ENCODE measurements at places on chromosomes 11 and 22.

GRCh38 chr11:88552379-88553062, 215.0 kb upstream of the CTSC start:
- DNase-seq = peak; percentile 24

- DNase-seq = no peak
Observed at GRCh38 chr22:20229916-20230775, 38.0 kb downstream of the RTN4R start.

DNA sequence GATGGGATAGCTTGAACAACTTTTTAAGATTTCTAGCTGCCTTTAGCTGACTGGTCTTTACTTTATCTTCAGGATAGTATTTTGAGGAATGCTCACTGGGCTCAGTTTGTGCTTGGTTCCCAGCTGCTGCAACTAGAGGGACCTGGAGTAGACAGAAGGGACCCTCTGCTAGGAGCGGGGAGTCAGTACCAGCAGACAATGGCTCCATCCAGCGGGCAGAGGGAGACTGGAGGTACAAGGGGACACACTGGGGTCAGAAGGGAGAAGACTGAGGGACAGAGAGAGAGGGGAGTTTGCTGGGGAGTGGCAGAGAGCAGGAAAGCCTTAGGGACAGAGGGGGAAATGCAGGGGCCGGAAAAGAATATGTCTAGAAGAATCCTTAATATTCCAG, 22.0 kb upstream of the ACER3 start:
- DNase-seq = no peak

DNA sequence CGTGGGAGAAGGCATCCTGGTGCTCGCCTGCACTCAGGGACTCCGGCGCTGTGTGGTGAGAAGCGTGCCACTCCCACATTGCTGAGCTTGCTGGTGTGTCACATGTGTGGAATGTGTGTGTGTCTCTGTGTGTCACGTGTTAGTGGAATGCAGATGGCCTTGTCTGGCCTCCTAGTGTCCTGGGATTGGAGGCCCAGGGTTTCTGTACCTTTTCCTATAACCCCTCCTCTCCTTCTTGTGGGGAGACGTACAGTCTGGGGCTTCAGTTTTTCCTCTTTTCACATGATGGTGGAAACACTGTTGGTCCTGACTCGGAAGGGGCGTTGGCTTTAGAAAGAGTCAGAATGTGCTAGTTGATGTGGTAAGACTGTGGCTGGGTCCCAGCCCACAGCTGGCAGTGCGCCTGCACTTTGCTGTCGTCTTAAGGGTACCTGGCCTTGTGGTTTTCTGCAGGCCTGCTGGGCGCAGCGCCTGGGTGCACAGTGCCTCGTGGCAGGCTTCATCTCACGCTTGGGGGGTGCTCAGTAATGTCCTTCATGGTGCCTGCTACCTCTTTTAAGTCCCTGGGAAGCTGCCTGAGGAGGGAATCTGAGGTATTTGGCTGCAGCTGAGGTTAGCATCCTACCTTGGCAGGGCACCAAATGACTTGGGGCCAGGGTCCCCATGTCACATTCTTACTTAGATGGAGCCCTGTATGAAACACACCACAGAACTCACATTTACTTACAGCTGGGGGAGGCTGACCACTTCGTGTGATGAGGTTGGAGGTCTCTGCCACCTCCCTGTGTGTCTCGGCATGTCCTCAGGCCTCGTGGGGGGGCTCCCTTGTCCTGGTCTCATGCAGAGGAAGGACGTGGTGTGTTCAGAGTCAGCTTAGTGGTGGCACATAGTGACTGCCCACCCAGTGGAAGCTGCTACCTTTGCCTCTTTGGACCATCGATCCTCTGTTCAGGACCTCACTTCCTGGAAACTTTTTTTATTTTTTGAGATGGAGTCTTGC, 61.9 kb downstream of the MED15 start:
- peak; percentile 88 for DNase-seq

GRCh38 chr22:46734830-46735453, 3.1 kb downstream of the CERK start:
- DNase-seq = peak; percentile 56

GRCh38 chr11:29129844-29130243, 887.0 kb downstream of the KCNA4 start:
- DNase-seq = no peak

DNA sequence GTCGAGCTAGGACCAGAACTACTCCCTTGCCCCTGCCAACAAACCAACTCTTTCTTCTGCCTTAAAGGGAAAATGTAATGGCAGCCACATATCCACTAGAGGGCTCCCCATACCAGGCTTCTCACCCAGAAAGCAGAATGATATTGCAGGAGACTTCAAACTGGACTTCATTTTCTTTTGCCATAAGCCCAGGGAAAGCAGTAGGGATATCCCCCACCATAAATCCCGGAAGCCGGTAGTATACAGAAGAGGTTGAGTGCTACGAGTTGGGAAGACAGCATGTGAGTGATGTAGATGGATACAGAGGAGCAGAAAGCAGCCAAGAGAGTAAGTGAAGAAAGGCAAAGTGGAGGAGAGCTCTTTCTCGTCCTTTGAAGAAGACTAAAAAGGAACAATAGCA, 12.1 kb downstream of the PLAAT5 start:
- DNase-seq = peak; percentile 35

- DNase-seq = no peak
Observed at GRCh38 chr22:35334004-35334403, 34.3 kb downstream of the TOM1 start.

GRCh38 chr11:116467823-116468222, 305.0 kb downstream of the BUD13 start:
- DNase-seq = no peak

DNA sequence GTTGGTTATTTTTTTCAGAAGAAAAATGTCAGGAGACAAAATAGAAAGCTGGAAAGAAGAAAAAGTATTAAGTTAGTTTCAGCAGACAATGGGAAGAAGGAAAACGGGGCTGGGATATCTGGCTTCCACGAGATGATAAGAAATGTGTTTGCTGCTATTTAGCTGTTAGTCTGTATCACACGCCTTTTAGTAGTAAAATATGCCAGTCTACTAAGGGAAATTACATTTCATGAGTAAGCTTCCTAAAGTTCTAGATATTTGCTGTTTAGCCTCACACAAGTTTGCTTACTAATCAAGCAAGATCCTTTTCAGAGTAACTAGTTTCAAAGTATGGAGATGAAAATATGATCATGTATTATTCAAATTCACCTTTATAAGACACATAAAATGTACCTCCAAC, 1.5 kb downstream of the OR51B4 start:
- DNase-seq = no peak

DNA sequence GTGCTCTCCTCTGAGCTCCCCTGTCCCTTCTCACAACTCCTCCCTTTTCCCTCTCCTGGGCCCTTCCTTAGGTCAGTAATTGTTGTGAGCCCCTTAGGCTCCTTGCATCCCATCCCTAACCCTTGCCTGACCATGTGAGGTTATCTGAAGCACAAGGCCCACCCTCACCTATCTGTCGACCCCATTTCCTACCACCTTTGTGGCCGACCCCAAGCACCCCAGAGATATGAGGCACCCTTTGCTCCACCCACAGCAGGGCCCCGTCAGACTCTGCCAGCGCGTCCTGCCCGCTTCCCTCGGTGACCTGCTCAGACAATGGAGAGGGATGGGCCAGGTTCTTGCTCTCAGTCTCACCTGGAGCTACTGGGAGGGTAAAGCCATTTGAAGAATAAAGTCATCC, 1.3 kb downstream of the GNG3 start:
- no peak for DNase-seq

DNA sequence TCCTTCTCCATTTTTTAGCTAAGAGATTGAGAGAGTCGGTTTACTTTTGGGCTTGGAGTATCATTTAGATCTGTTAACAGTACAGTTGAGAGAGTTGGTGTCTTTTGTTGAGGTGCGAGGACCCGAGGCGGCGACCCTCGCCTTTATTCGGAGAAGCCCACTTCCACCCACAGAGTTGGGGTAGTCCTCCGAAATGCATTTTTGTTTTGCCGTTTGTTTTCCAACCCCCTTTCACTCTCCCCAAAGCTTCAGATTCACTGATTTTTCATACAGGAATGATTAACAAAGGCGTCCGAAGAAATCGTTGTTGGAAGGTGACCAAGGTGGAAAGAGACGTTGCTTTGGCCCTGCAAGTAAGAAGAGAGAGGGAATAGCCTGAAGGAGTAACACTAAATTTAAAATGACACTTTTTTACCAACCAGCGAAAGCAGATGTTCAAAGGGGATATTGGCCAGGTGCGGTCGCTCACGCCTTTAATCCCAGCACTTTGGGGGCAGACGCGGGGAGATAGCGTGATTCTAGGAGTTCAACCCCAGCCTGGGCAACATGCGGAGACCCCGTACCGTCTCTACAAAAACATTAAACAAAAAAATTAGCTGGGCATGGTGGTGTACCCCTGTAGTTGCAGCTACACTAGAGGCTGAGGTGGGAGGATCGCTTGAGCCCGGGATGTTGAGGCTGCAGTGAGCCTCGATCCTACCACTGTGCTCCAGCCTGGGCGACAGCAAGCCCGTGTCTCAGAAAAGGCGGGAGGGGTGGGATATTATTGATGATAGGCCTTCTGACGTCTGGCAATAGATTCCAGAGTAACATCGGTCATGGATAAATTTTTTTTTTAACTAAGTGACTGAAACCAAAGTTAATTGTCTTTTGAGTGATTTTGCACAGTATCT, 899 bp upstream of the RAB30 start:
- DNase-seq = no peak

DNA sequence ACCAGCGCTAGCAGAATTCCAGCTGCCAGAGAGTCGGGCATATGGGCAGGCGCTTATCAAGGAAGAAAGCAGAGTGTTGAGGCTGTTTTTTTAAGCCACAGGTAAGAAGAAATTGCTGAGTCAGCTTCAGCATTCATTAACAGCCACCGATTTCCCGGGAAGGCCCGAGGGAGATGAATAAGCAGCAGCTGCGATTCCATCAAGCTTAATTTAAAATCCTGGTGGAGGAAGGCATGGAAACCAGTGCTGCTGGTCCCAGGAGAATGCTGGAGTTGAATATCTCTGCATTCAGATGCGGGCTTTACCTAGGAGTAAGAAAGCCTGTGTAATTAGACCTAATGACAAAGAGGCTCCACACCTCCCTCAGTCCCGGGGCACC, 168.8 kb downstream of the BRD1 start:
- DNase-seq = no peak

DNA sequence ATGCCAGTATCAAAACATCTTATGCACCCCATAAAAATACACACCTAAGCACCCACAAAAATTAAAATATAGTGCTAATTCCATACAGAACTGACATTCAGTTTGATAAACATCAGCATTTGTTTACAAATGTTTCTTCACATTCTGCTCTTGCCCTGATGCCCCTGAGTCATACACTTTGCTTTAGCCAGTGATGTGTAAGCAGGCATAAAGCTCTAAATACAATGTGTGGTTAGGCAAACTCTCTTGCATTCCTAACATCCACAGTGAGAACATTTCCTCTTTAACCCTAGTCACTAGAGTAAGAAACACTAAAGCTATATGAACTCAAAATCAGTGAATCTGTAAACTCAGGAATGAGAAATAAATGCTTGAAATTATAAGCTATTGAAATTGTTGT, 1060.7 kb downstream of the FAM181B start:
- no peak for DNase-seq

- no peak for DNase-seq
Observed at GRCh38 chr11:84645988-84646694, 981.0 kb downstream of the DLG2 start.

DNA sequence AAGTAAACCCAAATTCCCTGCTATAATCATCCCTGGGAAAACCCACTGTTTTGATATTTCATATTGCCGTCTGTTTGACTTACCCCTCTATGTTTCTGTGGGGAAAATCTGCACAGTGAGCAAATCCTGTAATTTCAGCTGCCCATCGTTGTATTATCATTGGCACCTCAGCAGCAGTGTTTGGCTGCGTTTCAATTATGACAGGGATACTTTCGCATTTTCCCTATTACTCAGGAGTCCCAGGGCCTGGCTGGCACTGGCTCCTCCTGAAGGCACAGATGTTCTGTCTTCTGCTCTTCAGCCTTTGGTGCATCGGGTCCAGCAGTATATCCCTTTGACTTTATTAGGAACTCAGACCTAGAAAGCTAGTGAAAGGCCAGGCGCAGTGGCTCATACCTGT, 12.2 kb upstream of the MMP12 start:
- DNase-seq = no peak

GRCh38 chr22:45879552-45879949, 97.4 kb downstream of the WNT7B start:
- no peak for DNase-seq

DNA sequence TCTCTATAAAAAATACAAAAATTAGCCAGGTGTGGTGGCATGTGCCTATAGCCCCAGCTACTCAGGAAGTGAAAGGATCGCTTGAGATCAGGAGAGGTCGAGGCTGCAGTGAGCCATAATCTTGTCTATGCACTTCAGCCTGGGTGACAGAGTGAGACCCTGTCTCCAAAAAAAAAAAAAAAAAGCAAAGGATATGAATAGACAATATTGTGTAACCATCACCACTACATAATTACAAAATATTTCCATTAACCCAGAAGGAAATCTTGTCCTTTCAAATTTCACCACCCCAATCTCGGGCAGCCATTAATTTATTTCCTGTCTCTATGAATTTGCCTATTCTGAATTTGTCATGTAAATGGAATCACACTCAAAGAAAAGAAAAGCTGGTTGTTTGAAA, 21.2 kb downstream of the RSF1 start:
- DNase-seq = no peak

GRCh38 chr11:113016905-113017304, 55.7 kb downstream of the NCAM1 start:
- no peak for DNase-seq

GRCh38 chr11:31810779-31811647, at the start of gene PAX6:
Gene PAX6, minus strand, starts transcription at chr11:31811322. Its CDS starts 4,911 bp downstream, at chr11:31806411.
- DNase-seq = no peak

DNA sequence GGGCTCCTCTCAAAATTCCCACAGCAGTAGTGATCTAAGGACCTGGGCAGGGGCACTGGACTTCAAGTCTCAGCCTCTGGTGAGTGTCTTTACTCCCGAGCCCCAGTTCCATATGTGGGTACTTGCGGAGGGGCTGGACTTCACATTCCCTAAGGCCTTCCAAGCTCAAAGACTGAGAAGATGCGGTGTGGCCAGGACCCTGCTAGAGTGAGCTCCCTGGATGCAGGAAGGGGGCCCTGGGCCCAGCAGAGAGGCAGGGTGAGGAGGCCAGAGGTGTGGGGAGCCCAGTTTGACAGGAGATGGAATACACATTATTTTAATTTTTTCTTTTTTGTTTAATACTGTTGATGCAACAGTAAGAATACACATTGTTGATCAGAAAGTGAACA, 83.7 kb downstream of the IGLL1 start:
- no peak for DNase-seq

- DNase-seq = no peak
Observed at GRCh38 chr11:58742140-58742539, 10.4 kb upstream of the GLYAT start.

DNA sequence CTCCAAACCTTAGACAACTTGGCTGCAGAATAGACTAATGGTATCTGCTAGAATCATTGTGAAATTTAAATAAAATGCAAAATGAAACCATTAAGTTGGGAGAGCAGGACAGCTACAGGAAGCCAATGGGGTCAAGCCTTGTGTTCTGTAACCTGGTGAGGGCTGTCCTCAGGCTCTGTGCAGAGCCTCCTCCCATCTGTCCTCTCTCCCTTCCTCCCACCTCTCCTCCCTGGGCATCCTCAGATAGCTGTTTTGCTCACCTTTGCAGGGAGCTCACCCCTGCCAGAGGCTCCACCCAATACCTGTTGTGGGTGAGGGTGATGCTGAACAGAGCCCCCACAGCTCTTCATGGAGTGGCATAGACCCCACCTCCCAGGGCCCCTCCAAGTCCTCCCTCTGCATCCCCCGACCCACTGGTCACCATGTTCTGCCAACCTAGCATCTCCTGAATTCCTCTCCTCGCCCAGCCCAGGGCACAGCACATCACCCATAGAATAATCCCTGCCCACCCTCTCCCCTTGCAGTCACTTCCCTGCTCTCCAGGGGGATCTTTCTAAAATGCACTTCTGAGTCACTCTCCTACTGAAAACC, 100.3 kb downstream of the PDE2A start:
- no peak for DNase-seq
